ENCODE measurements at places on chromosomes 11 and 22. TPM values are rescaled to one million over a fixed set of nuclear protein-coding genes. Genes with fewer than 3 reads are reported as not detected.

- no peak for DNase-seq
Observed at GRCh38 chr11:18001191-18001590, 11.7 kb downstream of the SERGEF start.

- no peak for DNase-seq
Observed at GRCh38 chr22:35617137-35617755, at the start of gene MB. TSS of gene MB (minus strand) at chr22:35617329. CDS start at chr22:35617257, 72 bp downstream.

CNIH2 gene
- total RNA-seq, result not detected

DNA sequence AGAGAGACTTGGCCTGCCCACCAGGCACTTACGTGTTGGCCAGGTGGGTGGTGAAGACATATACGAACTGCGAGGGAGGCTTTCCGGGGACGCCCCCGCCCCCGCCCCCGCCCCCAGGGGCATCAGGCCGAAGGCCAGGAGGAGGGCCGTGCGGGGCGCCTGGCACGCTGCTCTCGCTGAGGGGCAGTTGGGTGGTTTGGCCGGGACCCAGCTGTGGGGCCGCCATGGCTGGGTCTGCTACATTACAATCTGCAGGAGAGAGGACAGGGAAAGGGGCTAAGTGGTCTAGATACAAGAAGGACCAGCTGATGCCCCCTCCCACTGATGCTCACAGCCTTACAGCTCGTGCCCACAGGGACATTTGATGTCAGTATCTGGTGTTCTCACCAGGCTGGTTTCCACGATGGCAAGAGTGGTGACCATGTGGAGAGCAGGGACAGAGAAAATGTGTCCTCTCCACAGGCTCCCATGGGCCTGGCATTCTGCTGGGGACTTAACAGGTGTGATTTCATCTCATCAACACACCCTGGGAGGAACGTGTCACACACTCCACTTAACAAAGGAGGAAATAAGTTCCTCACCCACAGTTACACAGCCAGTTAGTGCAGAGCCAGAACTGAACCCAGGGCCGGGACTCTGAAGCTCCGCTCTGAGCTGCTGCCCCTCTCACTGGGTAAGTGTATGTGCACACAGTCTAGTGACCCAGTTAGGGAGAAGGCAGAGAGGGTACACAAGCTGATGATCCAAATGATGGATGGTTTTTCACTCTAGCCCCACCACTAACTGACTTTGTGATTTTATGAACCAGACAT is 19.7 kb downstream of the CXCR5 start:
- DNase-seq, result no peak

GRCh38 chr11:72970557-72971118 is 156.4 kb downstream of the ATG16L2 start:
- no peak for DNase-seq

DNA sequence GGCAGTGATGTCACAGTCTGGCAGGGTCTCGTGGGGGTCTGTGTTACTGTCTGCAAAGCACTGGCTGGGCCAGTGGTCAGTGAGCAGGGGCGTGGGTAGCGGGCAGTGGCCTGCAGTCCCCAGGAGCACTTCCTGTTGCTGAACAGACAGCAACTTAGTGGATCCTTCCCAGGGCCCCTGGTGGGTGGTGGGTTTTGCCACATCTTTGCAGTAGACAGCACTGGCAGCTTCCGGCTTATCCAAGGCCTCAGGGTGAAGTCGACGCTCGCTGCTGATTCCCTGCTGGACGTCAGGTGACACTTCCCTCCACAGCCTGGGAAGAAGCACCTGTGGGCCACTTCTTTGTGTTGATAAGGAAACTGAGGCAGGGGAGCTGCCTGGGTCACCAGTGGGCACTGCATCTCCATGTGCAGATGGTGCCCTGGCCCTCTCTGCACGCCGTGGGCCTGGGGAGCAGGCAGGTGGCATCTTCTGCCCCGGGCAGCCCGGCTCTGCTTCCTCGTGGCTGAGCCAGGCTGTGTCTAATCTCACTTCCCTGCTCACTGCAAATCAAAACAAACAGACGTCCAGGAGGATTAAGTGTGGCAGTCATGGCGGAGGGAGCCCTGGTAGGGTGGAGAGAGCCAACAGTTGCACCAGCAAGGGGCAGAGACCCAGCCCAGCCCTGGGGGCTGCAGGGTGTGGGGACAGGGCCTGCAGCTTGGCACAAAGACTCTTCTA is 79.8 kb downstream of the KCNQ1 start:
- no peak for DNase-seq

- DNase-seq, result no peak
Observed at GRCh38 chr22:30455075-30455840, 16.6 kb downstream of the SEC14L3 start.

GRCh38 chr11:36743039-36743438 is 145.0 kb upstream of the RAG2 start:
- DNase-seq, result no peak
